ENCODE measurements at places on chromosomes 4 and X. TPM values are rescaled to one million over a fixed set of nuclear protein-coding genes. Genes with fewer than 3 reads are reported as not detected.

Gene PJA1
- 14.2 TPM for total RNA-seq

Gene ARSJ
- 16.6 TPM for total RNA-seq

Gene DCLK2
- 2.8 TPM for total RNA-seq

Gene BST1
- total RNA-seq: 14.3 TPM

Gene RBM3
- total RNA-seq: 282 TPM

Gene ARHGAP24
- total RNA-seq: 13.0 TPM
